ENCODE measurements at places on chromosomes 11 and 22.

GRCh38 chr11:130719220-130719915 is 196.9 kb downstream of the SNX19 start:
- DNase-seq = peak; percentile 74

- no peak for DNase-seq
These were observed 19.0 kb upstream of the RASD2 start for GRCh38 chr22:35521358-35522224.

DNA sequence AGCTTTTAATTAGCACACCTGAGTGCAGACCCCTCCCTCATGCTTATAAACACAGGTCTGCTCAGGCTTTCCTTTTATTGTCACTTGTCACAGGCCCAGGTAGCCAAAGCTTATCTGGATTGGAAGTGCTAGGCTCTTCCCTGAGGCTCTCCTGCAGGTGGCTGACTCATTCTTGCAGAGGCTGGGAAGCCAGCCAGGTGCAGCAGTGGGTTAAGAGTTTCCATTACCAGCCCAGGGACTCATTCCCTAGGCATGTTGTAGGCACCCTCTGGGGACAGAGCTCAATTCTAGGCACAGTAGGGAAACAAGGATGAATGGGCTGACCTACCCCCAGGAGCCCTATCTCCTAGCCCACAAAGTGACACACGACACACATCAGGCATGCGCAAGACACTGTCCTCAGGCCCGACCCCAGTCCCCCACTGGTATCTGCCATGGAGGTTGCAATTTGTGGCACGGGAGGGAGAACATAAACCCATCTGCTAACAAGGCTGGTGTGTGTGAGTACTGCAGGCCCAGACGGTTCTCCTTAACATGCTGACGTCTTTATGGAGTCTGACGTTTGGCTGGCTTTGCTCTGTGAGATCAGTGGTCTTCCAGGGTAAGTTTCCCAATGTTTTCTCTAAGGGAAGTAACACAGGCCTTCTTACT is 94.2 kb downstream of the ABTB2 start:
- peak; percentile 19 for DNase-seq

GRCh38 chr11:65298131-65298535 is 16.5 kb upstream of the CDC42EP2 start:
- DNase-seq = peak; percentile 32

DNA sequence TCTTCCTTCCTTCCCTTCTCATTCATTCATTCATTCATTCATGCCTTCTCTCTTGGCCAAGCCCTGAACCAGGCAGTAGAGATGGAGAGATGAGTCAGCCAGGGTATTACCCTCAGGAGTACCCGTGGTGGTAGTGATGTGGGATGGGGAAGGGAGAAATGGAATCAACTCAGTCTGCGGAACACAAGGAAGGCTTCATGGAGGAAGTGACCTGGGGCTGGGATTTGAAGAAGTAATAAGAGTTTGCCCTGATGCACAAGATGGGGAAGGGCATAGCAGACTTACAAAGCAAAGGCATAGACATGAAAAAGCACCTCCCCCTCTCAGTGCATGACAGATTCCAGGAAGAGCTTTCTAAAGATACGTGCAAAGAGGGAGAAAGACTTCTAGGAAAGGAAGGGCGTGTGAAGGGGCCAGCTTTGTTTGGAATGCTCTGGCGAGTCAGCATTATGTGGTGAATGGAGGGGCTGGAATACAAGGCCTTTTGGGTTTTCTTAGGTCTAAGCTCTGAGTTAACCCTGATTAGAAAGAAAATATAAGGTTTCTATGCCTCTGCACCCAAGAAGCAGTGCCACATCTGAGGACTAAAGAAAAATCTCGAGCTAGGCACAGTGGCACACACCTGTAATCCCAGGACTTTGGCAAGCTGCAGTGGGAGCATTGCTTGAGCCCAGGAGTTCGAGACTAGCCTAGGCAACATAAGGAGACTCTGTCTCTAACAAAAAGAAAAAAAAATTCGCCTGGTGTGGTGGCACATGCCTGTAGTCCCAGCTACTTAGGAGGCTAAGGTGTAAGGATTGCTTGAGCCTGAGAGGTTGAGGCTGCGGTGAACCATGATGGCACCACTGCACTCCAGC is 36.4 kb upstream of the ACER3 start:
- no peak for DNase-seq
